ENCODE measurements at places on chromosomes 6 and 20.

DNA sequence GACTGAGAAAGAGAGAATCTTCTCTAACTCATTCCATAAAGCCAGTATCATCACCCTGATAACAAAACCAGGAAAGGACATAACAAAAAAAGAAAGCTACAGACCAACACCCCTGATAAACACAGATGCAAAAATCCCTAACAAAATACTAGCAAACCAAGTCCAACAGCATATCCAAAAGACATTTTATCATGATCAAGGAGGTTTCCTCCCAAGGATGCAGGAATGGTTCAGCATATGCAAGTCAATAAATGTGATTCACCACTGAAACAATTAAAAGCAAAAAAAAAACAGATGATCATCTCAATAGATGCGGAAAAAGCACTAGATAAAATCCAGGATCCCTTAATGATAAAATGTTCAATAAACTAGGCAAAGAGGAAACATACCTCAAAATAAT lies 24.5 kb upstream of the ALDH8A1 start:
- DNase-seq, result no peak

DNA sequence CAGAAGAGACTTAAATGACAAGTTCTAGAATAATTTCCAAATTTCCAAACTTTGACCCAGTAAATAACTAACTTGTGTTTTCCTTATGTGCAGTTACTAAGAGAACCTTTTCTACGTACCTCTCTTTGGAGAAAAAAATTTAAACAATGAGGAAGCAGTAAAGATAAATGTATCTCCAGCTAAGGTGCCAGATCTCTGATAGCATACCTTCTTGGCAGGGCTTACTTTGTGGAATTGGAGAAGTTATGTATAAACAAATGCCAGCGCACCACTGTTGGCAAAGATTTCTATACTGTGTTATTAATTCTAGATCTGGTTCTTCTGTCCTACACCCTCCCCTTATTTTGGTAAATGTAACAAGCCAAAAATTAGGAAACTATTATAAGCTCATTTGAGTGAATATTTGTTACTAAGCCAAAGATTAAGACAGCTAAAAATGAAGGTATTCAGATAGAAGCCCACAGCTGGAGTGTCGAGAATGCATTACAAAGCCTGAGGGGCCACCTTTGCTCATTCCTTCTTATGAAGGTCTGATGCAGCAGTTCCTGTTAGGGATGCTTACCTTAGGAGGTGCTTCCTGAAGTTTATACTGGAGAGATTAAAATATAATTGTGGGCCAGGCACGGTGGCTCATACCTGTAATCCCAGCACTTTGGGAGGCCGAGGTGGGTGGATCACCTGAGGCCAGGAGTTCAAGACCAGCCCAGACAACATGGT lies 373.1 kb upstream of the SOX4 start:
- no peak for DNase-seq

DNA sequence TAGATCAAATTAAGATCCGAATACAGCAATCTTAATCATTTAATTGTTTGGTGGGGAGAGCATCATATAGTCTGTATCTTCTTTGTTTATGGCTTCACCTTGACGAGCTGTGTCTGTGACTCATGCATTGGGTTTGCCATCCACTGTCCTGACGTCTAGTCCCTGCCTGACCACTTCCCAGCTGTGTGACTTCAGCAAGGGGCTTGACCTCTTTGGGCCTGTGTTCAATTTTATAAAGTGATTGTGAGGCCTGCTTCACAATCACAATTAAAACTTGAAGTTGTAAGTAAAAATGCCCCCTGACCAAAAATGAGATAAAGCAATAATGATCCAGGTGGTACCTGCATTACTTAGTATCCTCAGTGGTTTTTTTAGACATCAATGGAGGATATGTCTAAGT lies 209.2 kb downstream of the ZNF217 start:
- no peak for DNase-seq

- no peak for DNase-seq
Measured at GRCh38 chr20:1301031-1301529, 27.9 kb downstream of the SDCBP2 start.

DNA sequence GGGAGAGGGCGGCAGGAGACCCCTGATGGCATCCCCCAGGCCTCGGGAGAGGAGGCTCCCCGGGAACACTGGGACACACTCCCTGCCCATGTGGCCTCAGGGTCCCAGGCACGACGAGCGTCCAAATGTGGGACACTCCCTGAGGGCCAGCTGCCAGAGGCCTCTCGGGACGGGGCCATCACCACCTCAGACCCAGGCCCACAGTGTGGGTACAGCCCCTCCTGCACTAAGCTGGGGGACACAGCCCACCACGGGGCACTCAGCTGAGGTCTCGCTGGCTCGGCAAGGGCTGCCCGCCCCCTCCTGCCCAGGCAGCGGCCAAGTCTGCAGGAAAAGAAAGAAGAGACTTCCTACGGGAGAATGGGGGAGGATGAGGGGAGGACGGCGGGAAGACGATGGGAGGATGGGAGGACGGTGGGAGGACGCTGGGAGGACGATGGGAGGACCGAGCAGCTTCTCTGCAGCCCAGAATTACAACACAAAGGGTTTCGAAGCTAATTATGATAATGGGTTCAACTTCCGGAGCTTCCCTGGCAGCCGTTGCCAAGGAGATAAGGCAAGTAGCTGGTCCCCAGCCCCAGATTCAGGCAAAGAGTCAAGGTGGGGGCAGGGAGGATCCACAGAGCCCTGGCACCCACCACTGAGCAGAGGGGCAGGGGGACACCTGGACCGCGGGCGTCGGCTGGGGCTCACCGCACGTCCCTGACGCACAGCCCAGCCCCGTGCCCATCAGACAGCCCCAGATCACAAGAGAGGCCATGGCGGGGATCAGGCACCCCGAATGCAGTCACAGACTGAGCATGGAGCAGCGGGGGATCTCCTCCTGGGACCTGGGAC lies 17.5 kb downstream of the KCNQ2 start:
- no peak for DNase-seq

- DNase-seq, result no peak
Measured at GRCh38 chr6:150269857-150270223, 99.0 kb upstream of the IYD start.

- DNase-seq, result no peak
Measured at GRCh38 chr6:68343901-68344300, 291.2 kb upstream of the ADGRB3 start.

- DNase-seq, result no peak
Measured at GRCh38 chr6:162459985-162460384, 267.6 kb downstream of the PRKN start.

DNA sequence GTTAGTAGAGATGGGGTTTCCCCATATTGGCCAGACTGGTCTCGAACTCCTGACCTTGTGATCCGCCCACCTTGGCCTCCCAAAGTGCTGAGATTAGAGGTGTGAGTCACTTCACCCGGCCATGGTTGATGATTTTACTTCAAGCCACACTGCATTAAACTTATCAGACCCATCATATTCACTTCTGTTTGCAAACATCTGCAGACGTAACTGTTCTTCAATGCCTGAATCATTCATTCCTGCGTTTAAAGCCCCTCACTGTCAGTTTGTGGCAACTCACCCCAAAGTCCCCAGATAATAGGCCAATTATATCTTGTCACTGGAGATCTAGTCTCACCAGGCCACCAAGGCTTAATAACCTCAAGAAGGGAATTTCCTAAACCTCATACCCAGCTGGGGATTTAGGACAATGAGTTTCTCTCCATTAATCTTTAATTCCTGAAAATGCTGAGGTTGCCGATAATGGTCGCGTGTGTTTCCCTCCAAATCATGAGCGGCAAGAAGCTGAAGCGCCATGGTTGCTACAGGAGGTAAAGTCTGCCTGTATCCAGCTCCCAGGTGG lies 229.6 kb downstream of the LY86 start:
- DNase-seq, result no peak

GRCh38 chr6:159766906-159767305 lies 5.1 kb downstream of the ACAT2 start:
- no peak for DNase-seq

DNA sequence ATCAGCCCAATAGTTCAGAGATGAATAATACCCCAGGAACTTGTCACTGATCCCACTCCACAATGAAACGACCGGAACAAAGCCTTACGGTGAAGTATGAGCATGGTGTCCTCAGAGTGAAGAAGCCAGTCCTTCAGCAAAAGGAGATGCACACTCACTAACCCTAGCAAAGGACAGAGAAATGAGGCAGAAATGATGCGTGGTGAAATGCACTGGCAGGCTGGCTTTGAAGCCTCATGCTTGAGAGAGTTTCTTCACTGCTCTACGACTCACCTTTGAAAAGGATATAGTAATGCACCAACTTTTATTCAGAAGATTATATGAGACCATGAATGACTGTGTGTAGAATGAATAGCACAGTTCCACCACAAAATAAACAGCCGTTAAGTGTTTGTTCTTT lies 74.8 kb downstream of the PHACTR1 start:
- DNase-seq, result no peak

DNA sequence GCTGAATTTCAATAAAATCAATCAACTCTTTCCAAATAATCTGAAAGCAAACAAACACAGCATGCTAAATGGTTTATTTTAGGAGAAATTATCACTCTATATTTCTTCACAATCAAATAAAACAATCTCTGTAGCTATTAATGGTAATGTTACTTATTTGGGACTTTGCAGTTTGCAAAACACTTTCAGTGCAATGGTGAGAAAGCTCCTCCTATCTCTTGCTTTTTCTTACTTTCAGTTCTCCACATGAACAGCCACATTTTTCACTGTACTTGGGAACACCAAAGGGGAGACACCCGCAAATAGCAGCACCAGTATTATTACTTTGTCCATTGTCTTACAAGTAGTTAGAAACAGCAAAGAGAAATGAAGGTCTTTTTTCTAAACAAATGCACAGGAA lies 92.4 kb downstream of the DST start:
- no peak for DNase-seq

GRCh38 chr6:85006362-85006761 lies 242.0 kb upstream of the TBX18 start:
- DNase-seq, result no peak

DNA sequence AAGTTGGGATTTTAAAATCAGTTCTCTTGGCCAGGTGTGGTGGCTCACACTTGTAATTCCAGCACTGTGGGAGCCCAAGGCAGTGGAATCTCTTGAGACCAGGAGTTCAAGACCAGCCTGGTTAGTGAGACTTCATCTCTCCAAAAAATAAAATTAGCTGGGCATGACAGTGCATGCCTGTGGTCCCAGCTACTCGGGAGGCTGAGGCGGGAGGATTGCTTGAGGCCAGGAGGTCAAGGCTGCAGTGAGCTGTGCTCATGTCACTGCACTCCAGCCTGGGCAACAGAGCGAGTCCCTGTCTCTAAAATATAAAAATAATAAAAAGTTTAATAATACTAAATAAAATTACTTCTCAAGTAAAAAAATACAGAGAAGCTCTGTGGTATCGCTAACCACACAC lies 77.5 kb downstream of the FOXA2 start:
- no peak for DNase-seq

GRCh38 chr20:10228330-10228729 lies 9.7 kb downstream of the SNAP25 start:
- no peak for DNase-seq
